Right atrium auricular region (tissue), 2 donors: ENCODE measurements at places on chromosomes 7 and 10.

DNA sequence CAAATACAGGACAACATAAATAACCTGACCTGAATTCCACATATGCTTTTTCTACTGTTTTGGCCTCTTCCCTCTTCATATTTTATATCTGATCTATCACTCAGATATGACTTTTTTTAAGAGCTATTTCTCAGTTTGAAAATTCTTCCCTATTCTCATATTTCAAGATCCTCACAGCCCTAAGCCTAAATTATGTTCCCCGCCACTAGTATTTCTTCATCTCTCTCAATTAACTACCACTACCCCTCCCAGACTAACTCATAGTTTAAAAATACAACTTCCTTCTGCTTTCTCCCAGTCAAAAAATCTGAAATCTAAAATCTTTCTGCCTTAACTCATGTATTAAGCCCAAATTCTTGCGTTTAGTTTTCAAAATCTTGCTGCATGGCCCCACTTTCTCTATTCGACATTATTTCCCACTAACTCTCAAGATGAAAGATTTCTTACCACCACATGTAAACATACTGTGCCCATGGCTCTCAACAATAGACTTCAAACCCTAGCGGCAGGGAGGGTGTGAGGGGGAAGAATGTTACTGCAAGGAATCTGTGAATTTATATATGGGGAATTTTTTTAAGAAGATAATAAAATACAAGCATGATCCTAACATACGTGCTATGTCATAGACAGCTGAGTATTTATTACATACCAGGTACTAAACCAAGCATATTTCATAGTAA lies 64.6 kb downstream of the TFEC start:
- DNase-seq = no peak

- DNase-seq = no peak
Observed at GRCh38 chr7:157037635-157038034, 27.2 kb upstream of the MNX1 start.

DNA sequence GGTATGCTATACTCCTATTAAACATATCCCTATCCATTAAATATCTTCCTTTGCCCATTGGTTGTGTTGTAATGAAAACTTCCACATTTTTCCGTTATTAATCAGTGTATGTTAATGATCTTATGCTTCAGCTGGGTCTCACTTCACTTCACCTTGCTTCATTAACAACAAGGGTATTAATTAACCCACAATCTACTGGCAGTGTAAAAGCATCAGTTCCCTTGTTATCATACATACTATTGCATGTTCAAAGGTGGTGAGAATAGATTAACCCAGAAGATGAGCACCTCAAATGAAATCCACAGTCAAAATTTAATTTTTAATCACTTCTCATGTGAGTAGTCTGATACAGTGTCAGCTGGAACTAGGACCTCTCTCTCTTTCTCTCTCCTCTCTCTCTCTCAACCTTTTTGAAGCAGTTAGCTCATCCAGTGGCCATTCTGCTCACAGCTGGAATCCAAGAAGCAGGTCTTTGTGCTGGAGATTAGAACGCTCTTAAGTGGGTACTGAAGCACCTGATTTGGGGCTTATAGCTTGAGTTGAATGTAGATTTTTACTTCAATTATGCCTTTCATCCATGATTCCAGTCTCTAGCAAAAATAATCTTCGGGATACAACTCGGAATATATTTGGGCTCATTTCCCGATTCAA lies 172.3 kb downstream of the RAPGEF5 start:
- DNase-seq = no peak

- no peak for DNase-seq
Observed at GRCh38 chr7:49885593-49886285, 112.3 kb downstream of the VWC2 start.

GRCh38 chr10:79981450-79982361 lies 32.8 kb upstream of the SFTPD start:
- DNase-seq = peak; percentile 61

GRCh38 chr7:69438584-69439412 lies 159.5 kb upstream of the AUTS2 start:
- no peak for DNase-seq
